Stimulated activated CD4-positive, alpha-beta T cell treated with anti-CD3 and anti-CD28 coated beads, Interleukin-12 subunit alpha, Interleukin-12 subunit beta, amount 100 ng/mL, for 48 hours (primary cell): ENCODE measurements at places on chromosomes 4 and X.

- no peak for DNase-seq
Measured at GRCh38 chr4:141891260-141892120, 255.1 kb downstream of the IL15 start.

DNA sequence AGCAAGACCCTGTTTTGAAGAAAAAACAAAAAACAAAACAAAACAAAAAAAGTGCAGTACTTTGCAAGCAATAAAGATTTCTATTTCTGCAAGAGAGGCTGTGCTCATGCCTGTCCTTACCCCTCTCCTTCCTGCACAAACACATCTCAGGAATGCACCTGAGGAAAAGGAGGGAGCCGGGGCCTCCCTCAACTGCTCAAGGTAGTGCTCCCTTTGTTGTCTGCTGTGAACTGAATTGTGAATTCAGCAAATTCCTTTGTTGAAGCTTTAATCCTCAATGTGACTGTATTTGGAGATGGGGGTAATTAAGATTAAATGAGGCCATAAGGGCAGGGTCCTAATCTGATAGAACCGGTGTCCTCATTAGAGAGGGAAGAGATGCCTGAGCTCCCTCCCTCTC, 13.9 kb downstream of the FTSJ1 start:
- no peak for DNase-seq

- DNase-seq, result no peak
Measured at GRCh38 chr4:113469023-113469390, 292.5 kb downstream of the CAMK2D start.

DNA sequence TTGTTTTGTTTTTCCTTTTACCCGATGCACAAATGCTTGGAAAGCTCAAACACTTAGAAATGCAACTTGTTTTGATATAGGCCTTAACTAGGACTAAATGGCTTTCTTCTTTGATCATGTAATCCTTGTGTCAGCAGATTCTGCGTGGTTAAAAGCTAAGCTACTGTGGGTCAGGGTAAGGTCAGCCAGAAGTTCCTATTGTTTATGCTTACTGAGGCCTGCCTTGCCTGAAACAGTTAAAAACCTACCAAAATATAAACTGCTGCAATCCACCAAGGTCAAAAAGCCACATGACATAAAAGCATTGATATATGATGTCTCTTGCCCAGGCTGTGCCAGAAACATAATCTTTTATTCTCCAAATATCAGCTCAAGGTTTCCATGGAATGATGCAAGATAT, 223.4 kb downstream of the FAM47B start:
- no peak for DNase-seq

GRCh38 chr4:24303926-24304325, 280.4 kb downstream of the DHX15 start:
- no peak for DNase-seq

GRCh38 chrX:68995780-68996551, 167.1 kb downstream of the EFNB1 start:
- DNase-seq, result no peak

DNA sequence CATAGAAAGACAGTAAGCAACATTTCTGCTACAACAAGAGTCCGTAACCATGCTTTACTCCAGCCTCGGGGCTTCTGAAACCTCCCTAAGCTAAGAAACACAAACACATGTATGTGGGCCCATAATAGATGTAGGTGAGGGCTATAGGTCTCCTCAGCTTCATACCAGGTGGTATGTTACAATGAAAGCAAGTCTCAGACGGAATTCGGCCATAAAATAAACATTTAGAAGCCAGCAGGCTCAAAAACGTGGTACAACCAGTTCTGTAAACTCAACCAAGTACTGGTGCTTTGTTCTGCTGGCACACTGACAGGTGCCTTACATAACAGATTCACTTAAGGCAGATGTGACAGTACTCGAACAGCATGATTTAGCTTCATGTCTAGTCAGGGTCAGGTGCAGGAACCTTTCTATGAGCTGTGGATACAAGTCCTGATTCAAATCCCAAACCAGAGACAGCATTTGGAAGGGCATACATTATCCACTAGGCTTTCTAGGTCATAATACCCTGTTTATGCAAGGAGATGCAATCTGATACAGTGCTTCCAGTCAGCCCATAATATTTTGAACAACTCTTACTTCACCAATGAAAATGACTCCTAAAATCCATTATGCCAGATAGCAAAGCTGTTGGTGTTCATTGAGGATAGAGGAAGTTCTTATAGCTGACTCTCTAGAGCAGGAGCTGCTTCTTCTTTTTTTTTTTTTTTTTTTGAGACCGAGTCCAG, 113.8 kb upstream of the ENPP6 start:
- no peak for DNase-seq

DNA sequence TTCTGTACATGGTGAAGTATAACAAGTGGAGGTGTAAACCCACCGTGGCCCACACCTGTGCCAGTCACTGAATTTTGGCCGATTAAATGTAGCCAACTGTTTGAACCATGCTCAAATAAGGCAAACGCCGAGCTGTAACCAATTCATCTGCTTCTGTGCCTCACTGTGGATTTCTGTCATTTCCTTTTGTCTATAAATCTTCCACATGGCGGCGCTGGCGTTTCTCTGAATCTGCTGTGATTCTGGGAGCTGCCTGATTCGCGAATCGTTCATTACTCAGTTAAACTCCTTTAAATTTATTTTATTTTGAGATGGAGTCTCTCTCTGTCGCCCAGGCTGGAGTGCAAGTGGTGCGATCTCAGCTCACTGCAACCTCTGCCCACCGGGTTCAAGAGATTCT, 19.2 kb downstream of the SUPT20HL2 start:
- peak; percentile 23 for DNase-seq

DNA sequence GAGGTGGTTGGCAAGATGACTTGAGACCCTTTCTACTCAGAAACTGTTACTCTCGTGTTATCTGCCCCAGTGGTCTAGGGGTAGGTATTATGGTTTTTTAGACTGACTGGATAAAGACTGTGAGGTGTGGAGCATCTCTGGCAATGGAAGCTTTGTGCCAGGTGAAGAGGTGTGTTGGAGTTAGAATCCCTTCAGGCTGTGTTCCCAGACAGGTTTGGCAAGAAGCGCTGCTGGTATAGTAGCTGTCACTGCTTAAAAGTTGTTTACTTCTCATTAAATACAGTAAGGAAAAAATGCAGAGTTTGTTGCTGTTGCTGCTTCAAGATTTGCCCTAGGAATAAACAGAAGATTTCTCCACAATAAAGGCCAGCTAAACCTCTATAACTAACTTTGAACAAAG, 35.3 kb downstream of the AREG start:
- DNase-seq, result no peak

DNA sequence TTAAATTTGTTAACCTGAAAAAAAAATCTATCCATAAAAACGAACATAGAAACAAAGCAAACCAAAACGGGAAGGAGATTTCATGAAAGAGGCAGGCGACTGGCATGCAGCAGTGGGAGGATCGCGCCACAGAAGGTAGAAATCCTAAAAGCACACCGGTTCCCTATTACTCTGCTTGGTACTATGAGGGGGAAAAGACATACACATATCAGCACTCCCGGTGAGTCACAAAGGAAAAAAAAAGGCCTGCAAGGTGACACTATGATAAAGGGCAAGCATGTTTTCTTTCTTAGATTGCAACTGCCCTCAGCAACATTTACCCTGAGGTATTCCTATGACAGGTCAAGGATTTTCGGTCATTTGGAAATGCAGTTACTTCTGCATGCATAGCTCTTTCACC, 60.6 kb upstream of the NAP1L5 start:
- no peak for DNase-seq

GRCh38 chrX:153327561-153327960, 6.0 kb upstream of the PNMA6F start:
- no peak for DNase-seq

- no peak for DNase-seq
Measured at GRCh38 chr4:67861513-67861912, 22.3 kb downstream of the TMPRSS11D start.

DNA sequence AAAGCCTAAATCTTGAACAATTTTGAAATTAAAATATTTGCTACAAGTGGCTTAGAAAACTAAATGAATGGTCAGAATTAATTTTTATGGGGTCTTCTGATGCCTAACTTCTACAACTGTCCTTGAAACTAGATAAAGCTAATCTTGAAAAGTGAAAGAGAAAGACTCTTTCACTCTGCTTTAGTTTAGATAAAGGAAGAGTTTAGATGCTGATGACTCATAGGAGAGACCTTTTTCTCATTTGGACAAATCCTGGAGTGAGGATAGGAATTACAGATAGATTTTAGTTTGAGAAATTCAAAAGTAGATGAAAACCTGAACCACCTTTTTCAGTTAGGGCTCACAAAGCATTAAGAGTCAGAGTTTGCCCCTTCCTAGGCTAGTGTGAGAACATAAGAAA, 342.3 kb upstream of the GRID2 start:
- no peak for DNase-seq

DNA sequence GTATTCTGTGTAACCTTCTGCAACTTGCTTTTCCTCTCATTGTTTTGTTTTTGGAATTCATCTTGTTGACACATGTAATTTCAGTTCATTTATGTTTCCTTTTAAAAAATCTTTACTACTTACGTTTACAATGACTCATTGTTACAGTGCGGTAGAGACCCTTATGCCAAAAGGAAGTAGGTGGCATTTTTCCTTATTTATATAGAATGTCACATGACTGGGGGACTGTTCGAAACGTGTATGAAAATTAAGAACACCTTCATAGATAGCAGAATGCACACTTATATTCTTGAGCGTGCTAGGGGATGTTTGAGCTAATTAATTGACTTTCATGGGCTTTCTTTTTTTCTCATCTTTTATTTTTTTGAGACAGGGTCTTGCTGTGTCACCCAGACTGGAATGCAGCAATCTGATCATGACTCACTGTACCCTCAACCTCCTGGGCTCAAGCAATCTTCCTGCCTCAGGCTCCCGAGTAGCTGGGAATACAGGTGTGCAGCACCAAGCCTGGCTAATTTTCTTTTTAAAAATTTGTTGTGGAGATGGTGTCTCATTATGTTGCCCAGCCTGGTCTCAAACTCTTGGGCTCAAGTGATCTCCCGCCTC, 7.3 kb downstream of the REPS2 start:
- DNase-seq, result no peak

DNA sequence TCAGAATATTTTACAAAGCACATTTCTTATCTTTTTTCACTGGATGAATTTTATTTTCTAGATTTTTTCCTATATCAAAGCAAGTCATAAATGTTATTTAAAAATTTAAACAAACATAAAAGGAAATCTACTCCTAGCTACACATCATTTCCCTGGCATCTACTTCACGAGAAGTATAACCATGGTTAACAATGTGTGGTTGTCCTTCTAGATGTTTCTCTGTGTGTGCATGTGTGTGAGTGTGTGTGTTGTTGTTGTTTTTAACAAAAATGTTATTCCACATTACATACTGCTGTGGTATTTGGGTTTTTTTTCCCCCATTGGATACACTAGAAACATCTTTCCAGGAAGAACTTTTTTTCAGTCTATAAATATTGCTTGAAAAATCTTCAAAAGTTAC, 103.1 kb downstream of the CHIC2 start:
- DNase-seq, result no peak

DNA sequence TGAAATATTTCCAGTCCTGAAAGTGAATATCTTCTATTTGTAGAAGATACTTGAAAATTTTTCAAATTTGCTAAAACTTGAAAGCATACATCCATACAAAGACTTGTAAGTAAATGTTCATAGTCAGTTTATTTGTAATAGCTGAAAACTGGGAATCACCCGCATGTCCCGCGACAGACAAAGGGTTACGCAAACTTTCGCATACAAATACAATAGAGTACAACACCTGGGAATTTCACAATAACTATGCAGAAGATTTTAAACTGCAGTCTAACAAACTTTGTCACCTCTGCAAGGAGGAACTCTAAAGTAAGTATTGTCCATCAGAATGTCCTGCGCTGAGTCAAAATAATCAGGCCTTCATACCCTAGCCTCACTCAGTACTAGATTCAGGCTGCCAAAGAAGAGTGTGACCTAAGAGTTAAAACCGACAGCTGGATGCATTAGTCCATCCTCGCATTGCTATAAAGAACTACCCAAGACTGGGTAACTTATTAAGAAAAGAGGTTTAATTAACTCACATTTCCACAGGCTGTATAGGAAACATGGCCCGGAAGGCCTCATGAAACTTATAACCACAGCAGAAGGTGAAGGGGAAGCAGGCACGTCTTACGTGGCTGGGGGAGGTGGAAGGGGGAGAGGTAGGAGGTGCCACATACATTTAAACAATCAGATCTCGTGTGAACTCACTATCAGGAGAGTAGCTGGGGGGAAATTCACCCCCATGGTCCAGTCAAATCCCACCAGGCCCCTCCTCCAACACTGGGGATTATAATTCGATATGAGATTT, 60.4 kb downstream of the MMRN1 start:
- no peak for DNase-seq

GRCh38 chrX:542179-542578, 88.4 kb upstream of the SHOX start:
- no peak for DNase-seq

DNA sequence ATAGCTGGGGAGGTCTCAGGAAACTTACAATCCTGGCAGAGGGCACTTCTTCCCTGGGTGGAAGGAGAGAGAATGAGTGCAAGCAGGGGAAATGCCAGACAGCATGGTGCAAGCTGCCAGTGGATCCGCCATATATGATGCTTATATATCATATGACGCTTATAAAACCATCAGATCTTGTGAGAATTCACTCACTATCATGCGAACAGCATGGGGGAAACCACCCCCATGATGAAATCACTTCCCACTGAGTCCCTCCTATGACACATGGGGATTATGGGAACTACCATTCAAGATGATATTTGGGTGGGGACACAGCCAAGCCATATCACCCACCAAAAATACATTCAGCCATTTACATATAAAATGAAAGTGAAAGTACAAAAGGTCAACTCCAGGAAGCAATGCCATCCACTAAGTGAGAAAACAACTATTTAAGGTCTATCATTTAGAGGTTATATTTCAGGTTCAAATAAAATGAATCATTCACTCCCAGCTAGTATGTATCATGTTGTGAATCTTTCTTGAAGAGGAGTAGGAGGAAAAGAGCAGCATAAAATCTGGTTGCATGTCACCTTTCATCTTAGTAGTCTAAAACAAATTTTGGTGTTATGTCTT, 20.3 kb upstream of the DYNLT3 start:
- no peak for DNase-seq

DNA sequence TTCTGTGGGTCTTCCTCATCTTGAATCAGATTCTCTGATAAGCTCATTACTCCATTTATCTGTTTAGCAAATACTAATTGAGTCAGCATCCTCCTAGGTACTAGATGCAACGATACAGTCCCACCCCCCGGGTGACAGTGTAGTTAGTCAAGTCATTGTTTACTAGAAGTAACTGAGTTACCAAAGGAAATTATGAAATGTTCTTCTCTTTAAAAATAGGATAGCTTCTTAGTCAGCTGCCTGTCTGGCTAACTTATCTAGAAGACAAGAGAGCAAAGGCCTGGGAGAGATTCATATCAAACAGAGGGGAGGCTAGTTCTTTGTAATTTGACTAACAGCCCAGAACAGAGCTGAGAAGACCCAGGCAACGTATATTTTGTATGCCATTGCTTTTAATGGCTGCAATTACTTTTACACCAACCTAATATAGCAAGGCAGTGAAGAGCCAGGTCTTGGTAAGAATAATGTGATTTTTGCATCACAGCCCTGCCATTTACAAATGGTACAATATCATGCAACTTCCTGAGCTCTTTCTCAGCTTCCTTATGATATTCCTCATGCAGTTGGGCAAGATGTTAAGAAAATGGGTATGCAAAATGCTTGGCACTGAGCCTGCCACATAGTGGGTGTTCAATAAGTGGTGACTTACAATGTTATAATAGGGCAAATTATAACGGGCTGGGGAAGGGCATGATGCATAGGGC, 149.9 kb downstream of the CHIC2 start:
- DNase-seq, result peak; percentile 16
